ENCODE measurements at places on chromosomes 3 and 15.

- no peak for DNase-seq
These were observed 33.6 kb downstream of the MECOM start for GRCh38 chr3:169629895-169630294.

DNA sequence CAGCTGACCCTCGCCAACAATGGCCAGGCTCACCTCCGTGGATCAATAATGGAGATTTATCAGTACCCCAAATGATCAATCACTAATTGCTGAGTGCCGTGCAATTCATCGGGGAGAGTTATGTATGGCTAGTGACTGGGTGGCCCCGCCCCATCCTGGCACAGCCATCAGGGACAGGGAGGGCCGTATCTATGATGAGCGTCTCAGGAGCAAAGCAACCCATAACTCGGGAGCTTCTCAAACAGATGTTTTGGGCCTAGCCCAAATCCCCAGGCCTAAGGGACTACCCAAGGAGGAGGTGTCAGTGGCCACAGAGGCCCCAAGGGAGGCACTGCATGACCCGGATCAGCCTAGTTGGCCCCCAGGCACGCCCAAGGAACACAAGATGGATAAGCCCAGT lies 180.0 kb upstream of the LINGO1 start:
- no peak for DNase-seq

- DNase-seq: no peak
These were observed 480.6 kb downstream of the RBMS3 start for GRCh38 chr3:29761517-29761916.

- DNase-seq: no peak
These were observed 8.2 kb upstream of the RPP25 start for GRCh38 chr15:74964794-74965193.

DNA sequence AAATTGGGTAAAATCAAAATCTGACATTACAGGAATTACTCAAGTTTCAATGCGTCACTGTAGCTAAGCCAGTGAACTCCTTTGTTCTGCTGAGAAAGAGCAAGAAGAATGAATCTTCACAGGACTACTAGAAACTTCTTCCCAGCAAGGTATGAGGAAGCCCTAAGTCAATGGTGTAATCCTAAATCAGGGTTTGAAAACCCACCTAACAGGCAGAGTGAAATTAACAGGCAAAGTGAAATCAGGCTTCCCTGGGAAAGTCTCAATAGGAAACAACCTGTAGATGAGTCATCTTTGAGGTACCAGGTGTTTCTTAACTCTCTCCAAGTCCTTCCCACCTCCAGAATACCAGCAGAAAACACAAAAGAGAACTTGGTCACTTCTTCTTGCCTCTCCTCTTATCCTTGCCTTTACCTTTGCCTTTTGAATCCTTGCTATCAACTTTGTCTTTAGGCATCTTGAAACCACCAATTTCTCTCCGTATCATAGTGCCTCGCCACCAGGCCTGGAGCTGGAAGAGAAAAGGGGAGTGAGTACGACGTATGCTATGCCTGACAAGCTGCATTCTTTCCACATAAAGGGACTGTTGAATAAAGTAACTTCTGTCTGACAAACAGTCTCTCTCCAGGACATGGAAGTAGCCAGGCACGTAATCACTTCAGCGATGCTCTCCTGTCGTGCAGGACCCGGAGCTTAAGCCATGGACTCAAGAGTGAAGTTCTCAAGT lies 60.6 kb upstream of the RPL35A start:
- no peak for DNase-seq

- DNase-seq: no peak
These were observed at the start of gene REC114 for GRCh38 chr15:73442968-73443367. TSS of gene REC114 (plus strand) at chr15:73443164. CDS start at chr15:73443186, 22 bp downstream.

DNA sequence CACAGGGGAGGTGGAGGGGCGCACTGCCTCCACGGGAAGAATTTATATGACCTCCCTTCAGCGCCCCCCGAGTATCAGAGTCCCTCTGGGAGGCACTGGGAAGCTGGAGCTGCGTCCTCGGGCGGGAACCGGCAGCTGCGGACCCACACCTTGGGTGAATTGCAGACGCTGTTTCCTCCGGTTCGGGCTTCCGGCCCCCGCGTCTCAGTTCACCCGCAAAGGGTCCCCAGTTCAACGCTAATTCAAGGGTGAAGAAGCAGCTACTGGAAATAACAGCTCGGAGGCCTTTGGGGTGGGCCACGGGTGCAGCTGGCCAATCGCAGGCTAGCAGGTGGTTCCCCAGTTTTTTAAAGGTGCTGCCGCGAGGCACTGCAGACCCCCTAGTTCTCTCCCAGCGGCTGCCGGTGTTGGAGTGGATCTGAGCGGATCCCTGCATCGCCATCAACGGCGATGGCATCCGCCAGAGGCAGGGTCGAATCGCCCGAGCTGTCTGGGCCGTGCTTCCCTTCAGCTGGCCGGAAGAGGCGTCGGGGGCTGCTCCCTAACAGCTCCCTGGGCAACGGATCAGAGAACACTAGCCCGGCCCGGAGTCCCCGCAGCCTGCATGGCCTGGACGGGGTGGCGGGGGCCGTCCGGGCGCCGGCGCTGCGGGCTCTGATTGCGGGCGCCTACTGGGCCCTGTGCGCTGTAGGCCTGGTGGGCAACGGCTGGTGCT lies 19.4 kb upstream of the ADAMTS7 start:
- no peak for DNase-seq

DNA sequence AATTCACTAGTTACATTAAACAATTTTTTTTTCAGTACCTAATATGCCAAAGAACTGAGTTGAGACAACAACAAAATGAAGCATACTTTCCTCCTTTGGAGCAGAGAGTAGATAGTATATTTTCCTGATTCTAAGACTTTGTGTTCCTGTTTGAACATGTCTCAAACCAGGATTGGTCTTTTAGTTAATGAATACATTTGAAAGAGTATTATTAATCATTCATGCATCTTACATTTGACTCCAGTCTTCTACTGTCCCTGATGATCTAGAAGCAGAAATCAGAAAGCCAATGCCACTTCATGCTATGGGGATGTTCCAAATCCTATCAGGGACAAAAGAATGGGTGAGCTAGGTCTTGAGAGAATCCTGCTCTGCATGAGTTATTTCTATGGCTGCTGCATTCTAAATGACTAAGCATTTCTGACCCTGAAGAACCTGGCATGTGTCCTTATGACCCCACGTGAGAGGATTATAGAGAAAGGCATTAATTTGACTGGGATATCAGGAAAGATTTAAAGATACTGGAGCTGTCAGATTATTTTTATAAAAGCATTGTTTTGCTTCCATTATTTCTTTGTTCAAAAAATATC lies 32.9 kb upstream of the MBNL1 start:
- no peak for DNase-seq

GRCh38 chr15:99439524-99439835 lies 126.3 kb upstream of the MEF2A start:
- DNase-seq: no peak

GRCh38 chr3:184011937-184012889 lies 5.5 kb downstream of the ABCC5 start:
- DNase-seq: no peak

GRCh38 chr15:44706401-44706800 lies 4.7 kb downstream of the PATL2 start:
- no peak for DNase-seq

DNA sequence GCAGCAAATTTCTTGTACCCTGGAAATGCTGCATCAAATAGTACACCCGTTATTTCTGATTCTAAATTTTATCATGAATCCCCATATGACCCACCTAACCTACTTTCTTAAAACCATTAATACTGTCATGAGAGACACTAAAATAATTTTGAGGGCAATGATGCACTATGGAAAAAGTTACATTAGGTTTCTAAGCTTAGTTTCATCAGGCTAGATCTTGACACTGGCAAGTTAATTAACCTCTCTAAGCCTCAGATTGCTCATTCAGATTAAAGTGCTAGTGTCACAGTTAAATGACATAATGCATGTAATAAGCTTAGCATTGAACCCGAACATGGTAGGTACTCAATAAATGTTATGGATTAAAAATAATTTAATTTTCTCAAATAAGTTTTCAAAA lies 8.2 kb downstream of the GOLIM4 start:
- DNase-seq: no peak

GRCh38 chr3:8509961-8510360 lies 8.3 kb downstream of the LMCD1 start:
- no peak for DNase-seq

DNA sequence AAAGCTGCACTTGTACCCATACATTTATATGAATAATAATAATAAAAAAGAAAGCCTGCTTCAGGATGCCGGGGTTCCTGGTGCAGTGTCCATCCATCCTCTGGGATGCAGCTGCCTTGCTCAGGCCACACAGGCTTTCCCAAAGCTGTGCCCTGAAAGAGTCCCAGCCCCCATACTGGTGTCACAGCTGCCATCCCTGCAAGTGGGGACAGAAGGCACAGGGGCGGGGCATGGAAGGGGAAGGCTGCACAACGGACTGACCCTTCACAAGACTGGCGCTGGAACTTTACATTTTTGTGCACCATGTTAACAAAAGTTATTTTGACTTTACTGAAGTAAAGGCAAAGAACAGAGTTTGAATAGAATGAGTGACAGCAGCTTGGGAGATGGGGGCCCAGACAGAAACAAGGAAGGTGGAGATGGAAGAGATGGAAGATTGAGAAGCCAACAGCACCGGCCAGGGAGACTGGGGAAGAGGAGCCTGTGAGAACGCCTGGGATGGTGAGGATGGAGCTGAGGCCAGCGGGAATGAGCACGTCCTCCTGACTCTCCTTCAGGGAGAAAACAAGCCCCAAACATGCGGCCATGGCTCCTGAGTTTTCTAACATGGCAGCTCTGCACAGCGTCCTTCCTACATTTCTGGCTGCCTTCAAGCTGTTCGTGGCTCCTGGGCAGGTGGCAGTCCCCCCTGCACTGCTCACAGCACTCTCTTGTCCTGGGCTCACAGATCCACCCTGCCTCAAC lies 73.1 kb downstream of the ABTB1 start:
- no peak for DNase-seq

- no peak for DNase-seq
These were observed 292.7 kb downstream of the OCA2 start for GRCh38 chr15:27806396-27806795.
